Posterior vena cava (tissue), 2 donors: ENCODE measurements at places on chromosomes 7 and 10.

GRCh38 chr10:30057894-30058556 lies 1.4 kb downstream of the JCAD start:
- no peak for DNase-seq

DNA sequence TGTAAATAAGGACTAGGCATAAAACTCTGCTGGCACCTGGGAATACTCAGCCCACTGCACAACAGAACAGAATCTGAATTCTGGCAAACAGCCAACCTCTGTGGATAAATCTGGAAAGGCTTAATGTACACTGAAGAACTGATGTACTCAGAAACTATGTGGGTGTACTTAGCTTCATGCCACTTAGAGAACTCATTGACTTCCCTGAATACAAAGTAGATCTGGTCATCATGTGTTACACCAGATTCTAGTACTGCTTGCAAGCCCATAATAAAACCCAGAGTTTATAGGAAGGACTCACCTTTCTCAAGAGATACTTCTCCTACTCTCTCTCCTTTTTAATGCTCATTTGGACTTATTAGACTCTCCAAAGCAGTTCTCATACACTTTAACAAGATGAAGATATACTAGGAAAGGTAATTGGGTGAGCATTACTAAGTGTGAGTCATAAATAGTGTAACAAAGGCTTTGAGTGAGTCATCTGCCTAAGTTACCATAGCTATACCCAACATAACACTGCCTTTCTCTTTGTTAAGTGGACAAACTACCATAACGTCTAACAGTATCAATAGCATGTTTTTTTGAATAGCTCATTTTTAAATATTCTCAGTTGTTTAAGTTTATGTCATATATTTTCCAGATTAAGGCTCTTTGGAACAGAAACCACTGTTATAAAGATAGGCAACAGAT lies 309.1 kb downstream of the MDFIC start:
- DNase-seq: no peak

GRCh38 chr10:11962176-11962575 lies 80.4 kb downstream of the UPF2 start:
- no peak for DNase-seq

- DNase-seq: no peak
These were observed 99.0 kb downstream of the AOAH start for GRCh38 chr7:36625247-36625646.

DNA sequence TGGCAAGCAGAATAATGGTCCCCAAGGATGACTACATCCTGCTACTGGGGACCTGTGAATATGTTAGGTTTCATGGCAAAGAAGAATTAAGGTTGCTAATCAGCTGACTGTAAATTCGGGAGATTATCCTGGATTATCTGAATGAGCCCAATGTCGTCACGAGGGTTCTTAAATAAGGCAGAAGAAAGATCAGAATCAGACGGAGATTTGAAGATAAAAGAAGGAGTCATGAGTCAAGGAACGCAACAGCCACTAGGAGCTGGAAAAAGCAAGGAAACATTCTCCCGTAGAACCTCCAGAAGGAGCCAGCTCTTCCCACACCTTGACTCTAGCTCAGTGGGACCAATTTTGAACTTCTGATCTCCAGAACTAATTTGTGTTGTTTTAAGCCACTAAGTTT lies 82.9 kb upstream of the APBB1IP start:
- DNase-seq: no peak

DNA sequence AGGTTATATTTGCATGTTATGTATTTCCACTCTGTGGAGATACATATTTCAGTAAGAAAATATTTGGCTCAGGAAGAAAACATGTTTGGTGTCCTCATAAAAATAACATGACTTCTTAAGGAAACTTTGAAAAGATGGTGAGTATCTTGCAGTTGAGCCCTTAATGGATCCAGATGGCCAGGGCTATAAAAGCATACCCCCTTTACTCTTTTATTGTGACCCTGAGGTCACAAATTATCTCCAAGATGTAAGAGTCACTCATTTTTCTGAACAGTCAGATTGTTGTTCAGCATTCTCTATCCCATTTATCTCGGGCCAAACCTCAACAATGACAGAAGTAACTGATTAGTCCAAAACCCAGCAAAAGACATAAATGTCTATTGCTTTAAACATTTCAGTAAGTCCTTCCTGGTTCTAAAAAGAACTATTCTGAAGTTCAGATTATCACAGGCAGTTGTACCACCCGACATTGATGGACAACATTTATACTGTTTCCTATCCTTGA lies 539.4 kb downstream of the PARD3 start:
- DNase-seq: no peak

- DNase-seq: no peak
These were observed 117.1 kb downstream of the AOAH start for GRCh38 chr7:36606976-36607720.

- no peak for DNase-seq
These were observed 83.2 kb upstream of the JAZF1 start for GRCh38 chr7:28263622-28264271.
